ENCODE measurements at places on chromosomes 2 and 18. TPM values are rescaled to one million over a fixed set of nuclear protein-coding genes. Genes with fewer than 3 reads are reported as not detected.

- no peaks in the 10 kb centered on the region for H3K36me3 ChIP-seq
- H3K27ac ChIP-seq: no peak overlapping the region
- no peaks in the 10 kb centered on the region for H3K27me3 ChIP-seq
- no peak for DNase-seq
- H3K4me3 ChIP-seq: no peak overlapping the region
These were observed 184.3 kb downstream of the SH3BP4 start for GRCh38 chr2:235135990-235136561.

GRCh38 chr2:187475499-187476248 lies 27.6 kb upstream of the CALCRL start:
- no peaks in the 10 kb centered on the region for H3K4me1 ChIP-seq
- no peak for DNase-seq
- H3K4me3 ChIP-seq: no peak overlapping the region
- no peak overlapping the region for H3K27ac ChIP-seq
- no peaks in the 10 kb centered on the region for H3K27me3 ChIP-seq

- no peaks in the 10 kb centered on the region for H3K27me3 ChIP-seq
- H3K27ac ChIP-seq: no peak overlapping the region
- no peaks in the 10 kb centered on the region for H3K4me1 ChIP-seq
- no peak overlapping the region for H3K4me3 ChIP-seq
These were observed 40.2 kb upstream of the WDSUB1 start for GRCh38 chr2:159326569-159327255.

DNA sequence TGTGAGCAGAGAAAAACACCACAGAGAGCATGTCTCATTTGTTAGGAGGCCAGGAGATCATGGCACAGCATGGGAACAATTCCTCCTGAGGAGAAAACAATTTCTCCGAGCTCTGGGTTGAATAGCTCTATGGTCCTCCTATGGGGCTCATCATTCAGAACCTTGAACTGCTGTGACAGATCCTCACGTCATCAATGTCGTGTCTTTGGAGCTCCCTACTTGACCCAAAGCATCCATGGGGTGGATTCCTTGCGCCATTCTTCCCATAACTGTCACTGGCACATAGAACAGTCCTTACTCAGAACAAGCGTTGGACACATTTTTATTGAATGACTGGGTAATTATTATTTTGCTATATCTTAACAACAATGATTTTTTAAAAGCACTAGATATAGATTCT lies 15.8 kb upstream of the TCF4 start:
- no peak for DNase-seq
- H3K36me3 ChIP-seq: no peaks in the 10 kb centered on the region
- no peak overlapping the region for H3K27ac ChIP-seq
- H3K4me3 ChIP-seq: no peak overlapping the region

The C2orf15 gene
- total RNA-seq: 0.92 TPM

- no peaks in the 10 kb centered on the region for H3K4me1 ChIP-seq
- no peak for DNase-seq
- no peak overlapping the region for H3K27ac ChIP-seq
- no peak overlapping the region for H3K4me3 ChIP-seq
- H3K36me3 ChIP-seq: no peaks in the 10 kb centered on the region
These were observed 524.4 kb downstream of the BCL11A start for GRCh38 chr2:60028849-60029565.

- H3K4me1 ChIP-seq: peaks cover 17% of the 10 kb centered on the region
- DNase-seq: peak; percentile 59
- no peak overlapping the region for H3K27ac ChIP-seq
- no peaks in the 10 kb centered on the region for H3K36me3 ChIP-seq
- H3K27me3 ChIP-seq: peaks cover 18% of the 10 kb centered on the region
These were observed 92.1 kb downstream of the TMEM18 start for GRCh38 chr2:584863-585823.

- H3K27me3 ChIP-seq: no peaks in the 10 kb centered on the region
- H3K36me3 ChIP-seq: no peaks in the 10 kb centered on the region
- H3K27ac ChIP-seq: no peak overlapping the region
- DNase-seq: no peak
- H3K4me1 ChIP-seq: no peaks in the 10 kb centered on the region
These were observed 121.5 kb downstream of the RTN4 start for GRCh38 chr2:54928719-54929118.
